ENCODE measurements at places on chromosomes 11 and 22.

DNA sequence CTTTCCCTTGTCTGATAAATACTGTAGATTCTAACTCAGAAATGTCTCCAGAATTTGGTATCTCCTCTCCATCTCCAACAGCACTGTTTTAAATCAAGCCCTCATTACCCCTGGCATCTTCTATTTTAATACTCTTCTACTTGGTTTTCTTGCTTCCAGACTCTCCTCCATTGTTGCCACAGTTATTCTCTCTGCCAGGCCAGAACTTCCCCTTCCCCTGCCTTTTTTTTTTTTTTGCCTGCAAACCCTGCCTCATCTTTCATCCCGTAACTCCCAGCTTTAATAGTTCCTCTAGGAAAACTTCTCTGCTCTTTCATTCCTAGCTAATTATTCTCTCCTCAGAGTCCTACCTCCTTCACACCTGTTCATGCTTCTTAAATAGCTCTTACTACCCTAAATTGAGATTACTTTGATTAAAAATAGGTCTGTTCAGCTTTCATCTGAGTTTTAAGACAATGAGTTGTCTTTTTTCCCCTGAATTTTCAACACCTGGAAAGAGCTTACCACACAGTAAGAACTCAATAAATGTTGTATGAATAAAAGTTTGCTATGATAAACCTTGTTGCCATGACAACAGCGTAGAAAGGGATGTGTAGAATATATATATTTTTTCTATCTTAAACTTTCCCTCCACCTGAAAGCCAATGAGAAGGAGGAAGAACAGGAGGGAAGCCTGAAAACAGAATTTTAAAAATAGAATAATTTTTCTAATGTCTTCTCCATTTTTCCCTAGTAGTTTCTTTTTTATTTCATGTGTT lies 3.6 kb downstream of the IL18 start:
- DNase-seq: no peak

DNA sequence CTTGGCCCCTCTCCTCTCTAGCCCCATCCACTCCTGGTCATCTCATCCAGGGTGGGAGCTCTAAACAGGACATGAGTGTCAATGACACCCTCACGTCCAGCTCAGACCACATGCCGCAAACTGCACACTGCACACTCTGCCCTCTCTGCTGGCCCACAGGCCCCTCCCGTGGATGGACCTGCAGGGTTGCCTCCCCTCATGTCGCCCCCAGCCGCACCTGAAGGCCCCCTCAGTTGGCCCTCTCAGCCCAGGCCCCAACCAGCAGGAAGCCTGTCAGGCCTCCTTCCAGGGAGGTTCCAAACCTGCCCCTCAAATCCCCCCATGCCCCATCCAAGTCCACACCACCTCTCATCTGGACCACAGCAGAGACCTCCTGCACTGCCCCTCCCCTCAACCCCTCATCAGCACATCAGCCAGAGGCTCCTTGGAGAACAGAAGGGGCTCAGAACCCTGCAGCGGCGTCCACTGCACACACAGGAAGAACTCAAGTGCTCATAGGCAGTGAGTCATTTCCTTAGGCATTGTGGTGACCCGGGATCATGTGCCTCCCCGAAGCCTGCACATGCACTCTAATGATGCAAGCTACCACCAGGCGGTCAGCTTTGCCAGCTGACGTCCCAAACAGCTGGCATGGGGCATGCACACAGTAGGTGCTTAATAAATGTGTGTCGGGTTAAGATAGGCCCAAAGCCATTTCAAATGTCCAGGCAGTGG lies 12.9 kb upstream of the CDKN1C start:
- no peak for DNase-seq

GRCh38 chr11:105574974-105575373 lies 34.9 kb upstream of the GRIA4 start:
- no peak for DNase-seq

DNA sequence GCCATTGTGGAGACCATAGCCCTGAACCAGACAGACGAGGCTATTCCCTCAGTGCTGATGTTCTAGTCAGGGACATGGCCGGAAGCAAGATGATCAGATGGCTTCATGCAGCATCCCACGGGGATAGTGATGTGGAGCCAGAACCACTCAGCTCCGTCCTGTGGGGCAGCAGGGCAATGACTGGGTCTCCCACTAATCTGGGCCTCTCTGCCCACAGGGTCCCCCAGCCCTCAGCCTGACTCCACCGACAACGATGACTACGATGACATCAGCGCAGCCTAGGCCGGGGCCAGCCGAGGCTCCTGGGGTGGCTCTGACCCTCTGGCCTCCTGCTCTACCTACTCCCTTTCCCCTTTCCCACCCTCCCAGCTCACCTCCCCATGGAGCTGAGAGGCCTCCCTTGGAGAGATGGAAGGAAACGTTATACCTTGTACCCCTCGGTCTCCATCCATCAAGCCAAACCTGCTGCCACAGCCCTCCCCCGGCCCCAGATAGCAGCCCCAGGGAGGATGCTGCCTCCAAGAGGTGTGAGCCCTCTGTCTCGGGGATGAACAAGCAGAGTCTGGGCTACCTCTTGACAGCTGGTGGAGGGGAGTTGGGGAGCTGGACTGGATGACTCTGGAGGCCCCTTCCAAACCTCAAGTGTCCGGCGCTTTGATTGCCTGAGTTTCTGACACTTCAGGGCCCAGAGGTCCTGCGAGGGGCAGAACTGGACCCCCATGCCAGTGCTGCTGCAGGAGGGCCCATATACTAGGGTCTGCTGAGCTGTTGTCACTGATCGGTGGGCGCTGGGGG lies 47.8 kb downstream of the CD6 start:
- DNase-seq: no peak

DNA sequence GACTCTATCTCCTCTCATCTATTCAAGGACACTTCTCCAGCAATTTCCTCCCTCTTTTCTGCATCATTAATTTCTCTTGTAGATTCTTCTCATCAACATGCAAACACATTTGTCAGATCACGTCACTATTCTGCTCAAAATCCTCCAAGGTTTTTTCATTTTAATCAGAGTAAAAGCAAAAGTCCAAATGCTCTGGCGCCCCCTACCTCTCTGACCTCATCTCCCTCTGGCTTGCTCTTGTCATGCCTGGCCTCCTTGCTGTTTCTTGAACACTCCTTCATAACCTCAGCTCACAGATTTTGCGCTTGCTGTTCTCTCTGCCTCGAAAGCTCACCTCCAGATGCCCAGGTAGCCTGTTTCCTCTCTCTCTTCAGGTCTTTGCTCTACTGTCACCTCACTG lies 22.4 kb downstream of the RTCB start:
- DNase-seq: no peak

GRCh38 chr22:46241396-46242007 lies 8.6 kb downstream of the CDPF1 start:
- no peak for DNase-seq

GRCh38 chr22:20117633-20118299 lies 740 bp upstream of the TRMT2A start:
- peak; percentile 33 for DNase-seq

DNA sequence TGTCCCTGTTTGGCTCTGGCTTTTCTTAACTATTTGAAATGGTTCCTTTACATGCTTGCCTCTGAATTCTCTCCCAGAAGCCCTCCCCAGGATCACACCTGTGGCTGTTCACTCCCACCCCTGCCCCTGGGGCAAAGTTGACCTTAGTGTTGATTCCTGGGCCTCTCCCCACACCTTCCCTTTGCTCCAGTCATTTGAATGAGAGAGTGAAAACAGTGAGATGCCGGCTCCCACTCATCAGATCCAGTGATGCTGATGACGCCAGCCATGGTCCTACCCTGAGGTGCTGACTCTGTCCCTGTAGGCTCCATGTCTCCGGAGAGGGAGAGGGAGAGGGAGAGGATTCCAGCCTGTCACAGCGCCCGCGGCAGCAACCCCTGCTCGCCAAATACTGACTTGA lies 40.7 kb downstream of the LRP5 start:
- no peak for DNase-seq

- no peak for DNase-seq
These were observed 2.5 kb downstream of the TPP1 start for GRCh38 chr11:6616596-6617250.

GRCh38 chr11:45658292-45658991 lies 7.0 kb downstream of the CHST1 start:
- DNase-seq: no peak

DNA sequence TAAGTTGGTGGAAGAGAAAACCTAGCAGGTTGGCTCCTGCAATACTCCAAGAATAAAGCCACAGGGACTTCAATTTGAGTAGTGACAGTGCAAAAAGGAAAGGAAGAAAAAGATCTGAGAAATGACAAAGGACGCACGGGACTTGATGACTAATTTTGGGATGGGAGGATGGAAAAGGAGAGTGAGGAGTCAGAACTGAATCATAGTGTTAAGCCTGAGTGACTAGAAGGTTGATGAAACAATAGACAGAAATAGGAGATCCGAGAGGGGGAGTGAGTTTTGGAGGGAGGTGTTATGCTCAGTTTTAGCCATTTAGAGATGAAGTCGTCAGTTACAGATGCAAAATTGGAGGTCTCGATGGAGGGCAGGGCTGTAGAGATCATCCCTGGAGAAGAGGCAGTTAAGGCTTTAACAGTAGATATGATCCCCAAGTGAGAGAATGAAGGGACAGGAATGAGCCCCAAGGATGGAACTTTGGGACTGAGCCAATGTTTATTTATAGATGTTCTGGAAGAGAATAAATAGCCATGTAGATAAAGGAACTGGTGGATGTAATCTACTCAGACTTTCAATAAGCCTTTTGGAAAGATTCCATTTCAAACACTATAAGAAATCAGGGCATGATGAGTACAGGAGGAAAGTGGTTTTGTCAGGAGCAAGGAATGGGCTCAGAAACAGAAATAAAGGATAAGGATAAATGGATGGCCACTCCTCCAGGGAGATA lies 108.9 kb upstream of the NCAM1 start:
- no peak for DNase-seq

DNA sequence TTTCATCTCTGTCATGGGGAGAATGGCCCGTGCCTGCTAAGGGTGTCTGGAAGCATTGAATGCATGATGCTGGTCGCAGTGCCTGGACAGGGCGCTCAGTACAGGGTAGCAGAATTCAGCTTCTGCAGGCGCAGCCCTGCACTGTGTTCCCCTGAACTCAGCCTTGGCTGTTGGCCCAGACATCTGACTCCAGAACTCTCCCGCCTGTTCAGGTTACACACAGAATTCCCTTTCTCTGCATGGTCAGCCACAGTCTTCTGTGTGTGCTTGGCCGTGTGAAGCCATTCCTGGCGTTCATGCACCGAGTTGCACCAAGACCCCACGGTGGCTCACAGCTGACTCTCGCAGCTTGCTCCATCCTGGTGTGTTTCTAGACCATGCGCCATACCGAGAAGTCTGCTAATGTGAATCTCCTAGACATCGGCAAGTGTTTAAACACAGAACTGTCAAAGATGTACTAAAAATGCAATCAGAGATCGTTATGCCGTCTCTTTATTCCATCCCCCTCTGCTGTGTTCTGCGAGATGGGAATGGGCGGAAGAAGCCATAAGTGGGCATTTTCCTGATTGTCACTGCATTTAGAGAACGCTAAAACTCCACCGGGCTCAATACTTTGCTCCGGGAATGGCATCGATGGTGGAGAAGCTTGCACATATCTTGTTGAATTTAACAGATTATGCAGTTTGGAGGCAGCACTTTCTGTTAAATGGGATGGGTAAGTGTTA lies 55.6 kb downstream of the MPPED1 start:
- DNase-seq: no peak
